ENCODE measurements at places on chromosomes 13 and 19. TPM values are rescaled to one million over a fixed set of nuclear protein-coding genes. Genes with fewer than 3 reads are reported as not detected.

KL gene
- total RNA-seq = not detected

FBXW9 gene
- total RNA-seq = 10.8 TPM

DNA sequence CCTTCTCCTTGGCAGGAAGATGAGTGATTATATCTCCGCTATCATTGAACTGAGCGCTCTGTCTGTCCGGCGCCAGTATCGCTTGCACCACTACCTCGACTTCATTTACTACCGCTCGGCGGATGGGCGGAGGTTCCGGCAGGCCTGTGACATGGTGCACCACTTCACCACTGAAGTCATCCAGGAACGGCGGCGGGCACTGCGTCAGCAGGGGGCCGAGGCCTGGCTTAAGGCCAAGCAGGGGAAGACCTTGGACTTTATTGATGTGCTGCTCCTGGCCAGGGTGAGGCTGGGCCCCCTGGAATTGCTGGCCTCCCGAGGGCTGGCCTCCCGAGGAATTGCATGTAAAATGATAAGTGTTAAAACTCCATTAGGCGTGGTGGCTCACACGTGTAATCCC is 32.1 kb downstream of the CYP4F22 start:
- no peak for DNase-seq
- no peak overlapping the region for H3K4me3 ChIP-seq
- H3K36me3 ChIP-seq = peaks cover 22% of the 10 kb centered on the region
- H3K27ac ChIP-seq = no peak overlapping the region
- no peaks in the 10 kb centered on the region for H3K4me1 ChIP-seq

- H3K27ac ChIP-seq = no peak overlapping the region
- H3K36me3 ChIP-seq = no peaks in the 10 kb centered on the region
- no peak overlapping the region for H3K4me3 ChIP-seq
These were observed 7.7 kb upstream of the GPR18 start for GRCh38 chr13:99265821-99266426.

DNA sequence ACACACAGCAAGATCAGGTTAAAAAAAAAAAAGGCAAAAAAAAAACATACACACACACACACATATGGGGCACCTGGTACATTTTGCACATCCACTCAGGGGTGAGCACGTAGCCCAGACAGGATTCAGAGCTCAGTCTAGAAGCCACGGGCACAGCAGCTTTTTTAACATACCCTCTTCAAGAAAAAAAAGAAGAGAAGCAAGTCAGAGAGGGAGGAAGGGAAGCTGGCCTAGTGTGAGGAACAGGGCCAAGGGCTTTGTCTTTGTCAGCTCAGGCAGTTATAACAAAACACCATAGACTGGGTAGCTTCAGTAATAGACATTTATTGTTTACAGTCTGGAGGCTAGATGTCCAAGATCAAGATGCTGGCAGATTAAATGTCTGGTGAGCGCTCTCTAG is 2.3 kb upstream of the TPM4 start:
- H3K27ac ChIP-seq = no peak overlapping the region
- no peak for DNase-seq
- peaks cover under 1% of the 10 kb centered on the region for H3K4me1 ChIP-seq
- H3K36me3 ChIP-seq = peaks cover 11% of the 10 kb centered on the region
- no peak overlapping the region for H3K4me3 ChIP-seq
- H3K27me3 ChIP-seq = no peaks in the 10 kb centered on the region

- no peaks in the 10 kb centered on the region for H3K4me1 ChIP-seq
- no peak for DNase-seq
- H3K4me3 ChIP-seq = no peak overlapping the region
- no peak overlapping the region for H3K27ac ChIP-seq
- no peaks in the 10 kb centered on the region for H3K27me3 ChIP-seq
- H3K36me3 ChIP-seq = no peaks in the 10 kb centered on the region
These were observed 59.8 kb downstream of the RUBCNL start for GRCh38 chr13:46327246-46327645.

- no peak for DNase-seq
- H3K4me3 ChIP-seq = no peak overlapping the region
- H3K27ac ChIP-seq = no peak overlapping the region
- no peaks in the 10 kb centered on the region for H3K4me1 ChIP-seq
- H3K27me3 ChIP-seq = no peaks in the 10 kb centered on the region
- no peaks in the 10 kb centered on the region for H3K36me3 ChIP-seq
These were observed 27.1 kb upstream of the MYCBP2 start for GRCh38 chr13:77353995-77354394.

DNA sequence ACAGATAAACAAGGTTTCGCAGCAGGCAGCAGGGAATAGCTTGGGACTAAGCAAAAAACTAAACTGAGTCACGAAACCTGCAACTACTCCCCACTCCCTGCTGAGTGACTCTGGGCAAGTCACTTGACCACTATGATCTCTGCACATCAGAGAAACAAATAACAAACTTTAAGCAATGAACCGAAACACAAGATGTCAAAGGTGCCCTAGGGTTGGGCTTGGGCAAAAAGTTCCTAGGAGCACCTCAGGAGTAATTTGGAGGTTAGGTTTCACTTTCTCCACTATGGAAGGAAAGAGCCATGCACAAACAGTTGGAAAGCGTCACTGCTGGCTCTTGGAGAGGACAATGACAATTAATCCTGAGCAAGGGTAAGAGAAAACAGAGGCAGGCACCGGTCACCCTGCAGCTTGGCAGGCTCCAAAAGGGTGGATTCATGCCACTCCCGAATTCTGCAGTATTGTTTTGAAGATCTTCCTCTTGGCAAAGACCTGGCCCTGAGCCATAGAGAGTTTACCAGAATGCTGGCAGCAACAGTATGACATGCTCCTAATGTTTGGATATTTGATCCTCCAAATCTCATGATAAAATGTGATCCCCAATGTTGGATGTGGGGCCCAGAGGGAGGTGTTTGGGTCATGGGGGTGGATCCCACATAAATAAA is 60.3 kb downstream of the CRYL1 start:
- no peak overlapping the region for H3K27ac ChIP-seq
- H3K4me3 ChIP-seq = no peak overlapping the region
- H3K36me3 ChIP-seq = no peaks in the 10 kb centered on the region
- no peaks in the 10 kb centered on the region for H3K27me3 ChIP-seq
- H3K4me1 ChIP-seq = peaks cover 8% of the 10 kb centered on the region

GRCh38 chr19:42193706-42194105 is 23.8 kb downstream of the DEDD2 start:
- H3K27ac ChIP-seq = no peak overlapping the region
- H3K36me3 ChIP-seq = peaks cover 32% of the 10 kb centered on the region
- DNase-seq = no peak

DNA sequence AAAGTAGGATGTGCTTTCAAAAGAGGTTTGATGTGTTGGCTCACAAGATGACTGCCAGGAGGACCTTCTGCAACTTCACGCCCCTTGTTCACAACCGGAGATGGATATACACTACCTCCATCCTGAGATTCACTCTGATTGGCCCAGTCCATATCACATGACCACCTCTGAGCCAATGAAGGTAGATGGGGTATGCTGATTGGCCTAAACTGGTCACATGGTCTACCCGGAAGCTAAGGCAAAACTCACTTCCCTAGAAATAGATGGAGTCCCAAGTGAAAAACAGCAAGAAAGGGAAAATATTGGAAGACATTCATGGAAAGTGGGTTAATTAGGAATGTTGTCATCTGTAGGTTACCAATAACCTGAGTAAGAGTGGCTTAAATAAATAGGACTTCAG is 119.7 kb upstream of the MRI1 start:
- H3K4me3 ChIP-seq = no peak overlapping the region
- no peaks in the 10 kb centered on the region for H3K27me3 ChIP-seq
- H3K36me3 ChIP-seq = peaks cover 3% of the 10 kb centered on the region
- DNase-seq = no peak

- no peaks in the 10 kb centered on the region for H3K27me3 ChIP-seq
- no peak overlapping the region for H3K4me3 ChIP-seq
- H3K4me1 ChIP-seq = no peaks in the 10 kb centered on the region
- DNase-seq = no peak
These were observed 2.2 kb upstream of the FCGBP start for GRCh38 chr19:39936622-39937021.

- H3K27ac ChIP-seq = no peak overlapping the region
- H3K4me1 ChIP-seq = peaks cover 8% of the 10 kb centered on the region
- H3K4me3 ChIP-seq = peak overlapping the region; percentile 37
- peaks cover 36% of the 10 kb centered on the region for H3K36me3 ChIP-seq
These were observed 86.6 kb downstream of the FLT1 start for GRCh38 chr13:28408235-28408848.

DNA sequence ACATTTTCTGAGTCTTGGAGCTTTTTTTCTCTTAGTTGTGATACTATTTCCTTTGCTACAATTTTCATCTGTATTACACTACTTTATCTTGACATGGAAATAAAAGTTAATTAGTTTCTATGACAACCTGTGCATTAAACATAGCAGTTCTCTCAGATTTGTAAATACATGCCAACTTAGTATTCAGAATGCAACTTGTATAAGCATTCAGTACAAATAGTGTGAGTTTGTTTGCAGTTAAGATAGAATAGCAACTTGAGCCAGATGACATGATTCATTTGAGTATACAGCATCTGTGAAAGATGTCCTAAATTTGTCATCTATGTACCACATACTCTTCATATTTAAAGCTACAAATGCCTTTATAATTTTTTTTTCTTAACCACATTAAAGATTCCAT is 98.1 kb downstream of the DACH1 start:
- H3K4me3 ChIP-seq = no peak overlapping the region
- no peak overlapping the region for H3K27ac ChIP-seq
- DNase-seq = no peak
- no peaks in the 10 kb centered on the region for H3K4me1 ChIP-seq
- peaks cover 4% of the 10 kb centered on the region for H3K36me3 ChIP-seq
- H3K27me3 ChIP-seq = no peaks in the 10 kb centered on the region

DNA sequence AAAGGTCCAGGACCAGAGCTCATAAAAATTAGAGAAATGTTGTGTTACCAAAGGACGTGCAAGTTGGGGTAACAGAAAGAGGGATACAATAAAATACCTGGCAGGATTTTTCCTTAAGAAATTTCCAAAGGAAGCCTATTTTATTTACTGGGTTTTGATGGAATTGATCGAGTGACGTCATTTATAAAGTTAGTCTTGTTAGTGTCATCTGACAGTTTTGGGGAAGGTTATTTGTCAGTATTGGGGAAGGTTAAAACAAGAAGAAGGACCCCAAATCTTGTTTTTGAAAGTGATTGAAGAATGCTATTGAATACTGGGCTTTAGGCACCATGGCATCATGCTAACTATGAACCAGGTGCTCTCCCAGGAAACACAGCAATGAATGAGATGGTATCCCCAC is 287.9 kb downstream of the HS6ST3 start:
- H3K27me3 ChIP-seq = no peaks in the 10 kb centered on the region
- no peaks in the 10 kb centered on the region for H3K4me1 ChIP-seq
- no peak overlapping the region for H3K4me3 ChIP-seq
- DNase-seq = no peak
- H3K27ac ChIP-seq = no peak overlapping the region

NFIX gene
- 0.31 TPM for total RNA-seq

- H3K4me3 ChIP-seq = no peak overlapping the region
- no peaks in the 10 kb centered on the region for H3K4me1 ChIP-seq
- DNase-seq = no peak
These were observed 41.8 kb downstream of the RFC3 start for GRCh38 chr13:33859691-33860303.

CYP2S1 gene
- total RNA-seq = 159 TPM

DNA sequence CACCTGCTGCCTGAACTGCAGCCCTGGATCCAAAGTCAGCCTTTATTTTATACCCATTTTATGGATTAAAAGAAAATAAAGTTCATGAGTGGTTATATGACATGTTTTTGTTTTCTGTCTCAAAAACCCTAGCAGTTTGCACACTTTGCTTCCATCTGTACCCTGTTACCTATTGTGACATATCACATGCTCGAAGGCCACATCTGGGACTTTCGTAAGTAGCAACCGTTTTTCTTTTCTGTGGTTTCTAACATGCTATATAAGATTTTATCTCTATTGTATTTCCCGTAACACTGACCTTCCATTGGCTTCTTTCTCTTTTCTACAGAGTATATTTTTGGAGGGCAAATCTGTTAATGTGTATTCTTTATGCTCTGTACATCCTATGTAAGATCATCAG is 1007.2 kb downstream of the PCDH9 start:
- peaks cover 5% of the 10 kb centered on the region for H3K4me1 ChIP-seq
- no peak for DNase-seq
- H3K27ac ChIP-seq = no peak overlapping the region
- no peaks in the 10 kb centered on the region for H3K36me3 ChIP-seq

DNA sequence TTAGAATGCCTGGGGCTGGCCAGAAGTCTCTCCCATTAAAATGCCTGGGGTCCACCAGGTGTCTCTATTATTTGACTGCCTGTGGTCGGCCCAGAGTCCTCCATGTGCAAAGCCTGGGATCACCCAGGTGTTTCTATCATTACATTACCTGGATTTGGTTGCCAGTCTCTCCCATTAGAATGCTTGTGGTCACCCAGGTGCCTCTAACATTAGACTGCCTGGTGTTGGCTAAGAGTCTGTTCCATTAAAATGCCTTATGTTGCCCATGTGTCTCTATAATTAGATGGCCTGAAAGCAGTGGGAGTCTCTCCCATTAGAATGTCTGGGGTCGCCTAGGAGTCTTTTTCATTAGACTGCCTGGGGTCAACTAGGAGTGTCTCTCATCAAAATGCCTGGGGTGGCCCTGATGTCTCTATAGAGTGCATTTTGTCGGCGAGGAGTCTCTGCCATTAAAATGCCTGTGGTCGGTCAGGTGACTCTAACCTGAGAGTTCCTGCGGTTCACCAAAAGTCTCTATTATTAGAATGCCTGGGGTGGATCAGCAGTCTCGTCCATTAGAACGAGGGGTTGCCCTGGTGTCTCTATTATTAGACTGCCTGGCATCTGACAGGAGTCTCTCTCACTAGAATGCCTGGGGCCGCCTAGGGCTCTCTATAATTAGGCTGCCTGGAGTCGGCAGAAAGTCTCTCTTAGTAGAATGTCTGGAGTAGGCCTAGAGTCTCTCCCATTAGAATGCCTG is 1540.5 kb downstream of the UQCRFS1 start:
- no peaks in the 10 kb centered on the region for H3K27me3 ChIP-seq
- H3K27ac ChIP-seq = no peak overlapping the region
- peaks cover 8% of the 10 kb centered on the region for H3K36me3 ChIP-seq
- H3K4me3 ChIP-seq = no peak overlapping the region
- no peak for DNase-seq
- H3K4me1 ChIP-seq = no peaks in the 10 kb centered on the region

GRCh38 chr19:38632476-38633213 is 13.7 kb downstream of the EIF3K start:
- H3K4me1 ChIP-seq = no peaks in the 10 kb centered on the region
- peaks cover 82% of the 10 kb centered on the region for H3K36me3 ChIP-seq
- DNase-seq = no peak
- H3K27ac ChIP-seq = no peak overlapping the region
- H3K27me3 ChIP-seq = no peaks in the 10 kb centered on the region

DNA sequence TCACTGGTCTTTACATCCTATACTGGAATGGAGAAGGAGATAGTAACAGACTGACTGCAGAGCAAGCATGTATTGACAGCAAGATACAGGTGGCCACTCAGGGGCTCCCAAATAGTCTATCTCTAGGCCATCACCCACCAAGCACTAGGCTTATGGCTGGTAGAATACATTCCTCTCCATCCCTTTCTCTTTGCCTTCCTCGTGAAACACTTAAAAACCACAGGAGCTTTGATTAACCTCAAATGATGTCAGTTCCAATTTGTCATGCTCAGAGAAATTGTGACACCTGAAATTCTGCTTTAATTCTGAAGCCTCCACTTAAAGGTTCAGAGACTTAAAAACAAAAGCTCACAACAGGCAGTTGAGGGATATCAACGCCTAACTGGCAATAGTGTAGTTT is 17.2 kb downstream of the ENOX1 start:
- no peaks in the 10 kb centered on the region for H3K27me3 ChIP-seq
- peaks cover 3% of the 10 kb centered on the region for H3K4me1 ChIP-seq
- no peak for DNase-seq
- H3K36me3 ChIP-seq = no peaks in the 10 kb centered on the region

Data from H9 (cell line).